Memory B cell (primary cell): ENCODE measurements at places on chromosomes 2 and 18.

DNA sequence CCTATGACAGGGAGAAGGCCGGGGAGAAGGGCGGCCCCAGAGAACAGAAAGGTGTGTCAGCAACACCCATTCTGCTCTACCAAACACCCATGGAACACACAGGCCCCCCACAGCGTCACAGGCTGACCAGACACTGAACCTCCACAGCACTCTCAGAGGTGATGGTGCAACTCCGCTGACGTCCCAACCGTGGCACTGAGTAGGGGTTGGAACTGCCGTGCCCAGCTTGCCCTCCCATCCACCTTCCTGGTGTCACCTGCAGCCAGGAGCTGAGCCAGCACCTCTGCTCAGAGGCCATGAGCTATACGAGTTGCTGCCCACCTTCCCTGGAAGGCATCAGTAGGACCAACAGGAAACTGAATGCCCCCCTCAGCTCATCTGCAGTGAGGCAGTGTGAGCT is 412.9 kb upstream of the SALL3 start:
- no peak overlapping the region for H3K27ac ChIP-seq
- no peak for DNase-seq
- peaks cover 2% of the 10 kb centered on the region for H3K27me3 ChIP-seq
- no peaks in the 10 kb centered on the region for H3K36me3 ChIP-seq
- H3K4me3 ChIP-seq, result no peak overlapping the region

GRCh38 chr2:53911434-53912189 is 51.8 kb upstream of the GPR75 start:
- no peak overlapping the region for H3K4me3 ChIP-seq
- H3K27me3 ChIP-seq, result no peaks in the 10 kb centered on the region
- no peak for DNase-seq
- peaks cover 25% of the 10 kb centered on the region for H3K36me3 ChIP-seq

- no peak overlapping the region for H3K27ac ChIP-seq
- H3K36me3 ChIP-seq, result no peaks in the 10 kb centered on the region
- H3K27me3 ChIP-seq, result peaks cover 4% of the 10 kb centered on the region
- no peak overlapping the region for H3K4me3 ChIP-seq
Measured at GRCh38 chr18:26862084-26862483, 3.4 kb downstream of the AQP4 start.

DNA sequence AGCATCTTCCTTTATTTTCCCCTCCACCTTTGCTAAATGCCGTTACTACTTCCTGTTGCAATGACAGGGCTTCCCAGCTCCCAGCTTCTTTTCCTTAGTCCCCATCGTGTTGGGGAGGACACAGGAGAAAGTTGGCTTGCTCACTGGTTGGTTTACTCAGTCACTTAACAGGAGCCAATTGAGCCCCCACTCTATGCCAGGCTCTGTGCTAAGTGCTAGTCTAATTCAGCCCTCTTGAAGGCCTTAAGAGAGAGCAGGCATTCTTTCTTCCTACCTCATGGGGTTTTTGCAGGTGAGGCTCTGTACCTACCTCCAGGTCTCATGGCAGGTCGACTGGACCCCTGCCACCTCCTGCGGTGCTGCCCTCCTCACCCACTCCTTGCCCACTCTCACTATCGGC is 20.1 kb downstream of the TANC1 start:
- H3K4me3 ChIP-seq, result no peak overlapping the region
- DNase-seq, result no peak
- peaks cover 2% of the 10 kb centered on the region for H3K36me3 ChIP-seq
- H3K27ac ChIP-seq, result no peak overlapping the region
- peaks cover 8% of the 10 kb centered on the region for H3K27me3 ChIP-seq
- no peaks in the 10 kb centered on the region for H3K4me1 ChIP-seq

DNA sequence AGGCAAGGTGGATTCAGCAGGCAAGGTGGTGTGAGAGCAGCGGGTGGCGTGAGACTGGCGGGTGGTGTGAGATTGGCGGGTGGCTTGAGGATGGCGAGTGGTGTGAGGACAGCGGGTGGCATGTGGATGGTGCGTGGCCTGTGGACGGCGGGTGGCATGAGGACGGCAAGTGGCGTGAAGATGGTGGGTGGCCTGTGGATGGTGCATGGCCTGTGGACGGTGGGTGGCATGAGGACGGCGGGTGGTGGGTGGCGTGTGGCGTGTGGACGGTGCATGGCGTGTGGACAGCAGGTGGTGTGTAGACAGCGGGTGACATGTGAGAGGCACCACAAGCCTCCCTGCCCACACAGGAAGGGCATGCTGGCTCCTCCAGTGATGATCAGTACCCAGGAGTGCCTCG is 186.9 kb upstream of the SALL3 start:
- no peak overlapping the region for H3K4me3 ChIP-seq
- H3K27me3 ChIP-seq, result peaks cover 3% of the 10 kb centered on the region
- H3K4me1 ChIP-seq, result no peaks in the 10 kb centered on the region
- H3K27ac ChIP-seq, result no peak overlapping the region

GRCh38 chr2:83115606-83116005 is 1343.5 kb downstream of the SUCLG1 start:
- DNase-seq, result no peak
- no peak overlapping the region for H3K27ac ChIP-seq
- no peak overlapping the region for H3K4me3 ChIP-seq
- H3K4me1 ChIP-seq, result no peaks in the 10 kb centered on the region
- H3K27me3 ChIP-seq, result no peaks in the 10 kb centered on the region

GRCh38 chr2:111924617-111925107 is 26.3 kb downstream of the MERTK start:
- H3K36me3 ChIP-seq, result no peaks in the 10 kb centered on the region
- DNase-seq, result no peak
- H3K4me1 ChIP-seq, result no peaks in the 10 kb centered on the region
- H3K4me3 ChIP-seq, result no peak overlapping the region

DNA sequence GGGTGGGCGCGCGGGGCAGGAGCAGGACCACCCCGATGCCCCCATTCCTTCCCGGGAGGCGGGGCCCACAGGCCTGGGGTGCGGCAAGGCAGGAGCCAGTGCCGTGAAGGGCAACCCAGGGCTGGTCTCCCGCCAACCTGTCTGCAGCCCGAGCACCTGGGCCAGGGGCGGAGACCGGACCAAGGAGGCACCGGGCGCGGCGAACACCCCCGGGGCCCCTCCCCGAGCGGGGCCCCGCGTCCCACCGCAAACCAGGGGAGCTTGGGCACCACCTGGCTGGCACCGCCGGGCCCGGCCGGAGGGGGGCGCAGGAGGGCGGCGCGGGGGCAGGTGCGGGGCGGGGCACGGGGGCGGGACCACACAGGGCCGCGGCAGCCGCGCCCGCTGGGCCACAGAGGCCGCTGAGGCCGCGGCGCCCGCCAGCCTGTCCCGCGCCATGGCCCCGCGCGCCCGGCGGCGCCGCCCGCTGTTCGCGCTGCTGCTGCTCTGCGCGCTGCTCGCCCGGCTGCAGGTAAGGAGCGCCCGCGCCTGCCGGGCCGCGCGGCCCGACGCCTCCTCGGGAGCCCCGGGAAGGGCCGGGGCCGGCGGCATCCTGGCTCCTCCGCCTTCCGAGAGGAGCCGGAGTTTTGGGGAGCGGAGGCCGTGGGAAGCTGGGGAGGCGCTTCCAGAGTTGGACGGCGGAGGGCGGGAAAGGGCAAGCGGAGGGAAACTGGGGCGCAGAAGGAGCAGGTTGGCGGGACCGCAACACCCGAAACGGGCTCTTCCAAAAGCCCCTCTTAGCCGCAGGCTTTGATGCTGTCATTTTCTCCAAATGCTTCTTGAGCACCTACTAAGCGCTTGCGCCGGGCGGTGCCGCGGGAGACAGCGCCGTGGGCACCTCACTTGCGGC is at the start of gene TNFRSF11A:
Gene TNFRSF11A, plus strand, starts transcription at position 394 of the 889 bp plus-strand sequence. Its CDS starts 43 bp downstream, at position 437.
- peak; percentile 40 for DNase-seq
- H3K27me3 ChIP-seq, result peaks cover 37% of the 10 kb centered on the region
- peak within 1 kb of the TSS; percentile 79 for H3K4me3 ChIP-seq
- peaks cover 4% of the 10 kb centered on the region for H3K36me3 ChIP-seq
- peaks cover 19% of the 10 kb centered on the region for H3K4me1 ChIP-seq

DNA sequence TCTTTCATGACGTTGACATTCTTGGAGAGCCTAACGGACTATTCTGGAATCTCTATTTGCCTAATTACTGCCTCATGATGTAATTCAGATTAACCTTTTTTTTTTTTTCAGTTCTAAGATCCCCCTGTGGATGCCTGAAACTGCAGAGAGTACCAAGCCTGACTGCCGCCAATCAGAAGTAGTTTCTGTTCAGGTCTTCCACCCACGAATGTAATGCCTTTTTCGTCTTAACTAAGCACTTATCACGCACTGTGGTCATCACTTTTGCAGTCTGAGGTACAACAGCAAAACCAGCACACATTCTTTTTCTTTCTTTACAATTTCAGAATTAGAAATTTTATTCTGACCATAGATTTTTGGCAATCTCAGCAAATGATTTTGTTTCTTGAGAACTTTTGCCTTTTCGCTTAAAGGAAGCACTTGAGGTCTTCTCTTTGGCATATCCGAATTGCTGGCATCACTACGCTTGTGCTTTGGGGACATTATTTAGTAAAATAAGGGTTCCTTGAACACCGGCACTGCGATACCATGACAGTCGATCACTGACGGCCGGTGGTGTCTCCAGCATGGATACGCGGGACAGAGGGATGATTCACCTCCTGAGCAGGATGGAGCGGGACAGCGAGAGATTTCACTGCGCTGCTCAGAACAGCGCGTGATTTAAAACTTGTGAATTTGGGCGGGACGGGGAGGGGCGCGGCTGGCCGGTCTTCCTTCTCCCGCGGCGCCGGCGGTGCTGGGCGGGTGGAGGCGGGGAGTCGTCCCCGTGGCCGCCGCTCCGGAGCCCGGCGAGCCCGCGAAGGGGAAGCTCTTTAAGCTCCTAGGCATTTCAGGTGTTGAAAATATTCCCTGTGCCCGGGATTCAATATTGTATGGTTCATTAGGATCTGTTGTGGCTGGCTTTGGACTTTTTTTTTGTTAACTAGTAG is 32.0 kb upstream of the GPR55 start:
- H3K4me1 ChIP-seq, result peaks cover 13% of the 10 kb centered on the region
- H3K36me3 ChIP-seq, result peaks cover 2% of the 10 kb centered on the region
- H3K4me3 ChIP-seq, result peak overlapping the region; percentile 91
- DNase-seq, result no peak
- H3K27me3 ChIP-seq, result peaks cover 26% of the 10 kb centered on the region

GRCh38 chr2:236403125-236403524 is 138.9 kb upstream of the ASB18 start:
- H3K27me3 ChIP-seq, result peaks cover 20% of the 10 kb centered on the region
- H3K4me1 ChIP-seq, result peaks cover 16% of the 10 kb centered on the region
- no peak overlapping the region for H3K4me3 ChIP-seq
- DNase-seq, result no peak

GRCh38 chr2:199738727-199739412 is 112.1 kb downstream of the FTCDNL1 start:
- H3K27ac ChIP-seq, result no peak overlapping the region
- H3K36me3 ChIP-seq, result no peaks in the 10 kb centered on the region
- H3K4me3 ChIP-seq, result no peak overlapping the region
- peaks cover 2% of the 10 kb centered on the region for H3K4me1 ChIP-seq
- peaks cover 4% of the 10 kb centered on the region for H3K27me3 ChIP-seq

DNA sequence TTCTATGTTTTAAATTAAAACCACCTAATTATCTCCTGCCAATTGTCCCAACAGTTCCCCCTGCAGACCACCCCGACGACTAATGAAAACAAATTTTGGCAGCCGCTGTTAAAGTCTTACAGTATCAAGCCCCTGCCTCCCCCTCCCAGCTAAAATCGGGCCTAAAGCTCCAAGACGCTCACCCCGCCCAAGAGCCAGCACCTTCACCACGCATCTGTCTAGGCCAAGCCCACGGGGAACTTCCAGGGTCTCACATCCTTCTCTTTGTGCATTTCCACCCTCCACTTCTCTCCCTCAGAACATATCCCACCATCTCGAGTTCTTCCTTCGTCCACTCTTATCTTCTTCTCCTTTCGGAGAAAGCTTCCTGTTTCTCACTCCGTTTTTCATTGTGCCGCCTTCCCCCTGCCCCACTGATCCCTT is 445 bp downstream of the PRPF40A start:
- H3K4me1 ChIP-seq, result peaks cover 38% of the 10 kb centered on the region
- peak overlapping the region; percentile 96 for H3K4me3 ChIP-seq
- H3K27me3 ChIP-seq, result no peaks in the 10 kb centered on the region
- peaks cover 10% of the 10 kb centered on the region for H3K36me3 ChIP-seq
- DNase-seq, result no peak

DNA sequence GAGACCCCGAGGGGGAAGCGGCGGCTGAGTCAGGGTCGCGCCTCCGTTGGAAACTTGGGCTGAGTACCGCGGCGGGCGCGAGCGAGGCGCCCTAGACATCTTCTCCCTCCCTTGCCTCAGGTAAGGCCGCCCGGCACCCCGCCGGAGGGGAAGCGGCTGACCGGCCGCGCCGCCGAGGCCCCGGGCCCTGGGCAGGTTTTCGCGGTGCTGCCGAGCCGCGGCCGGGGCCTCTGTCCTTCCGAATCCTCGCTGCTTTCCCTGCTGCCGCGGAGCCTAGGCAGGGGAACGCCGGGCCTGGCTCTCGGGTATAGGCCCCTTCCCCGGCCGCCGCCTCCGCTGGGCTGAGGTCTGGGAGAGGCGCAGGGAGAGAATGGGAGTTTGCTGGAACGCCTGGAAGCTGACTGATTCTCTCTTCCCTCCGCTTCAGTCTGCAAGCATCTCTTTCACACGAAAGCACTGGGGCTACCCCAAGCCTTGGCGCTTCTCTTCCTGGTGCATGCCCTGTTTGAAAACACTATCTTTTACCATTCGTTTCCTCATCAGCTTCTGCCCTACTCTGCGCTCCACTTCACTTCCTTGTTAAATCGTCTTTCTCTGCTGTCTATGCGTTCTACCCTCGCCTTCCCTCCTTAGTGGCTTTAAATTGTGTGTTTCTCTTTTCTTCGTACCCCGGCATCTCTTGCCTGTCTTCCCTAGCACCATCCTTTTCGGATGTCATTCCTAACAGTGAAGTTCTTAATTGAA is 652 bp downstream of the PPM1B start:
- H3K4me3 ChIP-seq, result peak overlapping the region; percentile 96
- H3K27me3 ChIP-seq, result no peaks in the 10 kb centered on the region
- DNase-seq, result peak; percentile 58
- H3K36me3 ChIP-seq, result peaks cover 1% of the 10 kb centered on the region
- H3K27ac ChIP-seq, result peak overlapping the region; percentile 98

GRCh38 chr2:234951664-234952269 is at the start of gene SH3BP4:
TSS of gene SH3BP4 (plus strand) at chr2:234952017. CDS start at chr2:235035003, 82,986 bp downstream.
- H3K4me3 ChIP-seq, result peak within 1 kb of the TSS; percentile 77
- peaks cover 19% of the 10 kb centered on the region for H3K27me3 ChIP-seq
- DNase-seq, result peak; percentile 17
- H3K36me3 ChIP-seq, result no peaks in the 10 kb centered on the region

GRCh38 chr18:42864876-42865275 is 250.6 kb downstream of the RIT2 start:
- no peak for DNase-seq
- H3K36me3 ChIP-seq, result no peaks in the 10 kb centered on the region
- no peaks in the 10 kb centered on the region for H3K27me3 ChIP-seq
- no peaks in the 10 kb centered on the region for H3K4me1 ChIP-seq
- H3K4me3 ChIP-seq, result no peak overlapping the region
